ENCODE measurements at places on chromosomes 12 and 14.

GRCh38 chr12:25950329-25951115, 8.0 kb upstream of the RASSF8 start:
- DNase-seq: no peak

DNA sequence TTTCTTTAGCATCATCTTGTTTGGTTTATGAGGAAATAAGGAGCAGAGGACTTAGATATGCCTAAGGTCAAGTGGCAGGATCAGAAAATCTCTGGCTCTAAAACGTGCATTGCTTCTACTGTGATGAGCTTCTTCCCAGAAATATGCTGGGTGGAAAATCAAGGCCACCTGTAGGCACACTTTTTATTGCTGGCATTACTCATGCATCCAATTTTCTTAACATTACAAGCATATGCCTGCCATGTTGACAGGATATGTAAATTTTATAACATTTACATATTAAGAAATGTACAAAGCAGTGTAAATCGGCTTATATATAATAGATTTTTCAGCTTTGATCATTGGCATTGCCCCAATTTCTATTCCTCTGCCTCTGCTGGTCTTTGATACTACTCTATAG, 409.6 kb downstream of the TMEM132D start:
- DNase-seq: no peak

DNA sequence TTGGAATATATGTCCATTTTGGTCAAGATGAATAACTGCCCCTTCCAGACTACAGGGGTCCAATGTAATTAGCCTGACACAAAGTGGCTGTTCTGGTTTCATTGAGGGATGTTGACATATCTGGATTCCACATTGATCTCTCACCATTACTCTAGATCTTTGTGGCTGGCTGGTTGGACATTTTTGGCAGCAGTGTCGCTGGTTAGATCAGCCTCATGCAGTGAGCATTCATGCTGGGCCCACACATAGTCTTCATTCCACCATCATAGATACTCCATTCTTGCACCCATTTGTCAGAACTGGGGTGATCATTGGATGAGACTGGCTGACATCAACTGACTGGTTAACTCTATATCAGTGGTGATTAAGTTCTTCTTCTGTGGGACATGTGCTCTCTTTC, 74.4 kb downstream of the MGST1 start:
- DNase-seq: no peak

- DNase-seq: no peak
Observed at GRCh38 chr12:90075685-90076084, 367.0 kb upstream of the ATP2B1 start.

GRCh38 chr14:24062216-24062980, 9.0 kb upstream of the CPNE6 start:
- DNase-seq: no peak

GRCh38 chr12:80151131-80151530, 51.8 kb downstream of the OTOGL start:
- DNase-seq: no peak

- no peak for DNase-seq
Observed at GRCh38 chr12:98612696-98613334, 19.3 kb downstream of the SLC25A3 start.

DNA sequence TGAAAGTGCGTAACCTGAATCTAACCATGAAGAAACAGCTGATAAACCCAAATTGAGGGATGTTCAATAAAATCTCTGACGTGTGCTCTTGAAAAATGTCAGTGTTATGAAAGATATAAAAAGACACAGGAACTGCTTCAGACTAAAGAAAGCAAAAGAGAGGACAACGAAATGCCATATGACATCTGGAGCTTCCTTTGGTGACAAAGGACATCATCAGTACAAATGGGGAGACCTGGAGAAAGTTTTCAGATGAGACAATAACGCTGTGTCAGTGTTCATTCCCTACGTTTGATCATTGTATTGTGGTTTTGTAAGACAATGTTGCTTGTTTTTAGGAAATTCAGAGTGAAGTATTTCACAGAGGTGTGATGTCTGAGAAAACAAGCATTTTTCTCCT, 125.9 kb upstream of the MAP1LC3B2 start:
- DNase-seq: no peak

- no peak for DNase-seq
Observed at GRCh38 chr14:104290756-104291122, 152.4 kb downstream of the KIF26A start.

- DNase-seq: peak; percentile 29
Observed at GRCh38 chr12:100128512-100128908, 14.2 kb downstream of the BLTP3B start.

DNA sequence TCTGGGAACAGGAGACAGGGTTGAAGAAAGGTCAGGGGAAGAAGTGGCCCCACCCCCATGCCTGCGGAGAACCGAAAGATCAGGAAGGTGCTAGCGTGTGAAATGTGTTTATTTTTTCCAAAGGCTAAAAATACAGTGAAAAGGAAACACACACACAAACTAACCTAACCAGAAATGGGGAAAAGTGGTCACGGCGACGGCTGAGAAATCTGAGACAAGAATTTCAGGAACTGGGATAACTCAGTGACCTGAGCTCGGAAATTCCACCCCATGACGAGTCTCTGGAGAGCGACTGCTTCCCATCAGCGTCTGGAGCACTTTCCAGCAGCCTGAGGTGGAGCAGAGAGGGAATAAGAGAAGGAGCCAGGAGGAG, 16.6 kb upstream of the RND1 start:
- DNase-seq: no peak

GRCh38 chr12:96912261-96912660, 5.2 kb downstream of the NEDD1 start:
- DNase-seq: no peak

GRCh38 chr12:7162691-7163114, 26.8 kb upstream of the PEX5 start:
- no peak for DNase-seq

DNA sequence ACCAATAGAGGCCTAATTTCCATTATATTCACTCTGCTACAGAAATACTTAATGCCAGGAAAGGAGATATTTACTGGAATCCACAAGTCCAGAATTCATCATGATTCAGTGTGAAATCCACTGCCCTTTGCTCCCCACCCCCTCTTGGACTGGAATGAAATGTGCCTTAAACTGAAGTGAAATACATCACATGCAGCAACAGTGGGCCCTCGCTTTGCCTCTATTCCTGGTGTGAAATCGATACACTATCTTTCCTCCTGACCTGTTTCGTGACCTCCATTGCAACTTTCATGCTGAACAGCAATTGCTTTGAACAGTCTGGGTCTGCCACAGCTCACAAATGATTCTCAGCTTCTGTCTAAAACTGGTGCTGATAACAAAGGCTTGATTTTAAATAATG, 100.6 kb downstream of the NPAS3 start:
- DNase-seq: no peak

- DNase-seq: no peak
Observed at GRCh38 chr12:2064071-2064507, 11.3 kb downstream of the CACNA1C start.

DNA sequence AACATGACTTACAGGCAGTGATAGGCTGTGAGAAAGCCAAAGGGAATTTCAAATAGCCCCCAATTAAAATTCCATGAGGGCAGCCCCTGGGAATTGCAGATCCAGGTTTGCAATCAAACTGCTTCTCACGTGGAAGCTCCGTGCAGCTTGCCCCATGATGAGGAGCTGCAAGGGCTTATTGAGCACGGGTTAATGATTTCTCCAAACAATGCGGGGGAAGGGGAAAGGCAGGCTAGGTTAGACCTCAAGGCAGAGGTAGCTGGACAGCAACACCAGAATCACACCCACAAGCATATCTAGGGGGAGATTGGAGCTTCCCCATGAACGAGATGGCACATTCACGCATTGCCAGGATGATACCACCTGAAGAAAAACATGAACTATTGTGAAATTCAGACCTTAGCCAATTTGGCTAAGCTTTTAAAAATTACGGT, 5.0 kb upstream of the DUSP6 start:
- DNase-seq: no peak

GRCh38 chr12:116338064-116338846, 60.8 kb upstream of the MED13L start:
- DNase-seq: no peak

DNA sequence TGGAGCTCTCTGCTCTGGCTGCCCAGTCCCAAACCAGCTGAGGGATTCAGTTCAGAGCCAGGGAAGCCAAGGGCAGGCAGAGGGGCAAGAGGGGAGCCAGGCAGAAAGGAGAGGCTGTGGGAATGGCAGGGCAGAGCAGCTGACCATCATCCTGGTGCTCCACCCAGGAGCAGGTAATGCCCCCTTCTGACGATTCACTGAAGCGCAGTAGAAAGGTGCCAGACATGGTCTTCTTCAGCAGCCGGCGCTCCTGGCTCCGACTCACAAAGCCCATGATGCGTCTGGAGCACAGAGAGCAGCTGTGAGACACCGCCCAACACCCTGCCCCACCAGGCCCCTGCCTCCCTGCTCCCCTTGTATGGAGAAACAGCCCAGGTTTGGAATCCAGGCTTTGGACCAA, 8.0 kb downstream of the IL23A start:
- DNase-seq: no peak

DNA sequence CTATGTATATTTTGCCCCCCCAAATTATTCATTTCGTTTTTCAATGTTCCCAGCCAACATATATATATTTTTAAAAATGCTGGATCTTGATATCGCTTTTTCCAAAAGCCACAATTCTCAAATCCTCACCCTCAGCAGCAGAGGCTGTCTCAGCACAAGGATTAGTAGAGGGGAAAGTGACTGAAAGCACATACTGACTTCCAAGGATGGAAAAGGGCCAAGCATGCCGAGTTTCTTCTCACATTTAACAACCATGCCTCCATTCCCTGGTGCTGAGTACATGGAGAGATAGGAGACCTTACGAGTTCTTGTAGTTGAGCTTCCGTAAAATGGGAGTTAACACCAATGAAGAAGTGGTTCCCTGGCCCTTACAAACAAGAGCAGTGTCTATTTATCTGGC, 403.4 kb upstream of the DCN start:
- DNase-seq: no peak

- DNase-seq: no peak
Observed at GRCh38 chr12:34402899-34403705, 380.8 kb downstream of the ALG10 start.

DNA sequence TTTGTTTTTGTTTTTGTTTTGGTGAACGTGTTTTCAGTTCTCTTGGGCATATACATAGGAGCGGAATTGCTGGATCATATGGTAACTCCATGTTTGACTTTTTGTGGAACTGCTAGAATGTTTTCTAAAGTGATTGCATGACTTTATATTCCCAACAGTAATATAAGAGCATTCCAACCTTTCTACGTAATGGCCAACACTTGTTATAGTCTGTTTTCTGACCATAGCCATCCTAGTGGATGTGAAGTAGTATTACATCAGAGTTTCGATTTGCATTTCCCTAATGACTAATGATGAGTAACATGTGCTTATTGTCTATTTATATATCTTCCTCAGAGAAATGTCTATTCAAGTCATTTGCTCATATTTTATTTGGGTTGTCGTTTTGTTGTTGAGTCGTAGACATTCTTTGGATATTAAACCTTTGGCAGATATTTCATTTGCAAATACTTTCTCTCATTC, 268.7 kb downstream of the AEBP2 start:
- DNase-seq: no peak

- DNase-seq: no peak
Observed at GRCh38 chr12:26219736-26220135, 24.4 kb downstream of the SSPN start.

DNA sequence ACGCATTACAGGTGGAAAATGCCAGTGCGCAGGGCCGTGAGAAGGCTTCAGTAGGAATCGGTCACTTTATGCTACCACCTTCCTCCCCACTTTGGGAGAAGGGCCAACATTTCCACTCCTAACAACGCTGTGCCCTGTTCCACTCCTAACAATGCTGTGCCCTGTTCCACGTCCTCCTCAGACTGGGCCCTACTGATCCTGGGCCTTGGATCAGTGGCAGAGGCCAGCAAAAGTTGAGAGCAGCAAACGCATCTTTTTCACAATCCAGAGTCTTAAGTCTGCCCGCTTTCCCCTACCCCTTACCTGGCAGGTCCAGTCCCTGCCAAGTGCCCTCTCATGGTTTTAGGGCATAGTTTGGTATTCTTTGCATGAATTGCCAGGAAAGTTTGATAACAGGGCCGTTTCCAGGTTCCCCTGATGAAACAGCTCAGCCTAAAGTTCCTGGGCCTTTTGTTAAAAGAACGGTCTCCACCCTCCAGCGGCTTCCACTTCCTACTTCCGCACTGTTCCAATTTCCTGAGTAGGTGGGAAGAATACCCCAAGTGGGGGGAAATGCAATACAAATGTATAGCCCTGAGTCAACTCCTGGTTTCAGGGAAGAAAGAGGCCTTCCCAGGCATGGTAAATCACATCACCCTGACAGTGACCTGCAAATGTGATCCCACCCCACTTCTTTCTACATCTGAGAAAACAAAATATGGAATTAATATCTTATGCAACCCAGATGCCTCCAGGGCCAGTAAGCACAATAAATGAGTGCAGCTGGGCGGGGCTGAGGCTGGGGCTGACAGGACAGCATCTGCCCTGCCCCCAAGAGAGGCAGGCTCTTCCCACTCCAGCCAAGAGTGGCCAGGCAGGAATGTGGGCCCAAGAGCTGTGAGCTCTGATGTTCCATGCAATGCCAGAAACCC, 15.0 kb downstream of the KCTD10 start:
- DNase-seq: peak; percentile 97

DNA sequence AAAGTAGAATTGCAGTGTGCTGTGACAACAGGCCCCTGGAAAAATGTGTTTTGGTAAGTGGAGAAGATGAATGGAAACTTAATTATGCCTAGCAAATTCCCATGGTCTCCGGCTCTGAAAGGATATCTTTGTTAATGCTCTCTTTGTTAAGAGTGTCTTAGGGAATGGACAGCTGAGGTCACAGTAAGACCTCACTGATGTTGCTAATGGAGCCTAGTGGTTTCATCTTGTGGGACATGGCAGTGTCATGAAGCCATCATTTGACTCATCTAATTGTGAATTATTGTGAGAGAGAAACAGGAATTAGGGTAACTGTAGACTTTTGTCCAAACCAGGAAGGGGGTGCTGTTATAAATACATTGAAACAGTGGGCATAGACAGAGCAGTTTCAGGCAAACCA, 330.3 kb downstream of the TMTC2 start:
- no peak for DNase-seq

GRCh38 chr14:23377573-23378563, 1.0 kb downstream of the CMTM5 start:
- no peak for DNase-seq

- no peak for DNase-seq
Observed at GRCh38 chr12:112891093-112892024, 15.4 kb upstream of the OAS1 start.

- DNase-seq: no peak
Observed at GRCh38 chr12:88935856-88936255, 355.6 kb upstream of the KITLG start.

- no peak for DNase-seq
Observed at GRCh38 chr12:89235189-89235993, 116.9 kb downstream of the DUSP6 start.

DNA sequence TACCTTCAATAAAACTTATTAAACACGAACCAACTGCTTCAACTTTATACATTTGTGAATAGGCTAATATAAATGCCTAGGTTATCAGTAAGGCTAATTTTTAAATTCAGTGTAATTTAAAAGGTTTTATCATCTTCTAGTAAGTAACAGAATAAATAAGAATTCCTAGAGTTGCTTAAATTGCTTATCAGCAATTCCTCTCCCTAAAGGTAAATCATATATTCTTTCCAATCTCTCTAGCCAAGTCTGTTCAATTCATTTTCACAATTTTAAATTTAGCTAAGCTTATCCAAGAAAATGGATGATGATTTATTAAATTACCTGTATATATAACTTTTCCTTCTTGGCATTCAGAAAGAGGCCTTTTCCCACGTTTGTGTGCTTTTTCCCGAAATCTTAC, 4.6 kb downstream of the PUS7L start:
- no peak for DNase-seq

GRCh38 chr12:103442822-103443221, 52.9 kb downstream of the C12orf42 start:
- DNase-seq: no peak

Data from lower leg skin (tissue), 4 donors.